Fibroblast of skin of right biceps (primary cell): ENCODE measurements at places on chromosomes 1 and 21.
A peak's percentile ranks its signal among the peaks of the same experiment; 100 is the strongest.

GRCh38 chr1:201208236-201208635 lies 17.6 kb downstream of the IGFN1 start:
- no peak for DNase-seq

- no peak for DNase-seq
These were observed 2.9 kb downstream of the CD247 start for GRCh38 chr1:167515461-167515860.

- DNase-seq: no peak
These were observed 76.4 kb downstream of the EVI5 start for GRCh38 chr1:92708368-92708950.

- no peak for DNase-seq
These were observed 18.1 kb downstream of the TMEM50B start for GRCh38 chr21:33461538-33462250.

- DNase-seq: no peak
These were observed 3.5 kb downstream of the KLHDC7A start for GRCh38 chr1:18484276-18484675.

DNA sequence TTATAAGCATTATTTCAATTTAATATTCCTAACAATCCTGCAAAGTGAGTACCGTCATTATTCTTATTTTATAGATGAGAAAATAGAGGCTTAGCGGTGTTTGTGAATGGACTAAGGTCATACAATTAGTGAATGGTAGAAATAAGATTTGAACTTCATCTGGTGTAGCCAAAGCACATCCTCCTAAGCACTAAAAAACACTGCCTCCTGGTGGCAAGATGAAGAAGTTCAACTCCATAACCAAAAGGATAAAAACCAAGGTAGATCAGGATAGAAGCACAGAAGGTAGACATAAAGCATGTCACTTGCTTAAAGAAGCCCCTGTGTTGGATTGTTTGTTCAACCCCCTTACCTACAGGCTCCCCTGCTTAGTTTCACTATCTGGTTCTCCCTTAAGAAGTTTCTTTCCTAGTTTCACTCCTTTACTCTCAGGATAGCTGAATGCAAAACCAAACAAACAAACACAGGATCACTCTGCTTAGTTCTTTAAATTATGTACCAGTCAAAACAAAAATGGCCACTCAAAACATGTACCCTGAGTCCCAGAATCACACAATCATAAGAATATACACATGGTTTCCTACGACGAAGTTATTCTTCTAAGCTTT lies 12.7 kb upstream of the AIM2 start:
- DNase-seq: no peak

GRCh38 chr1:228870041-228870713 lies 134.9 kb downstream of the RHOU start:
- no peak for DNase-seq

- peak; percentile 33 for DNase-seq
These were observed 1447.8 kb upstream of the PRMT6 start for GRCh38 chr1:105608713-105609112.

GRCh38 chr1:246081138-246081702 lies 425.9 kb downstream of the SMYD3 start:
- no peak for DNase-seq

DNA sequence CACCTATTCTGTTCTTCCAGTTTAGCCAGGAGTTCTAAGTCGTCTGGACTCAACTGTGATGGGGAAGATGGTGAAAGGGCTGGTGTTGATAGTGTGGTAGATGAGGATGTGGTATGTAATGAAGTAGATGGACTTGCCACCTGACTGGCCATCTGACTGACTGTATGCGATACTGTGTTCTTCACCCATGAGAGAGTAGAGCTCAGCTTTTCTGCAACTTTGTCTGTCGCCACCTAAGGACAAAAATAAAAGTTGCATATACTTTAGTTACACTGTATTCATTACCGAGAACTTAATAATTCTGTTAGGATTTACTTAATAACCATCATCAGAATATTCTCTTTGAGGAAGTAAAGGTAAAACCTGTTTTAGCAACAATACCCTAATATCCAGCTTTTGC lies 48.5 kb downstream of the EVI5 start:
- no peak for DNase-seq

- no peak for DNase-seq
These were observed 81.0 kb upstream of the KCNK2 start for GRCh38 chr1:215001419-215002021.
